ENCODE measurements at places on chromosomes 5 and 9.
A peak's percentile ranks its signal among the peaks of the same experiment; 100 is the strongest.

- DNase-seq: no peak
Observed at GRCh38 chr9:135908754-135909204, 1.4 kb upstream of the CAMSAP1 start.

GRCh38 chr5:176680226-176680563, 32.9 kb downstream of the TSPAN17 start:
- no peak for DNase-seq

DNA sequence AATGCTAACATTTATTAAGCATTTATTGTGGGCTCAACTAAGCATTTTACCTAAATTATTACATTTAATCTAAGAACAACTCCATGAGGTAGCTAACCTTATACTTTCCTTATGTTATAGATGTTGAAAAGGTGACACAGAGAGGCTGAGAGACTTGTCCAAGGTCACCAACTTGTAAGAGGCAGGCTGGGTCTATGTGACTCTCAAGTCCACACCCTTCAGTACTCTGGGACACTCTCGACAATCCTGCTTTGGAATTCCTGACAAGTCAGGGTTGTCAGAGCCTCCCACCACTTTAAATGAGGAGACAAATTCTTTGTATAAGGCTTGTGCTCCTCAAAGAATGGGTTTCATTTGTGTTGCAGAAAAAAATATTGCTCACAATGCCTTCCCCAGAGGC, 67.2 kb downstream of the NRG2 start:
- DNase-seq: no peak

- DNase-seq: no peak
Observed at GRCh38 chr9:30348904-30349303, 2035.5 kb upstream of the ACO1 start.

GRCh38 chr9:12955510-12956163, 180.8 kb downstream of the LURAP1L start:
- DNase-seq: no peak

- no peak for DNase-seq
Observed at GRCh38 chr9:115170358-115171073, 52.6 kb upstream of the TNC start.

GRCh38 chr5:62584391-62584790, 5.8 kb downstream of the LRRC70 start:
- no peak for DNase-seq

DNA sequence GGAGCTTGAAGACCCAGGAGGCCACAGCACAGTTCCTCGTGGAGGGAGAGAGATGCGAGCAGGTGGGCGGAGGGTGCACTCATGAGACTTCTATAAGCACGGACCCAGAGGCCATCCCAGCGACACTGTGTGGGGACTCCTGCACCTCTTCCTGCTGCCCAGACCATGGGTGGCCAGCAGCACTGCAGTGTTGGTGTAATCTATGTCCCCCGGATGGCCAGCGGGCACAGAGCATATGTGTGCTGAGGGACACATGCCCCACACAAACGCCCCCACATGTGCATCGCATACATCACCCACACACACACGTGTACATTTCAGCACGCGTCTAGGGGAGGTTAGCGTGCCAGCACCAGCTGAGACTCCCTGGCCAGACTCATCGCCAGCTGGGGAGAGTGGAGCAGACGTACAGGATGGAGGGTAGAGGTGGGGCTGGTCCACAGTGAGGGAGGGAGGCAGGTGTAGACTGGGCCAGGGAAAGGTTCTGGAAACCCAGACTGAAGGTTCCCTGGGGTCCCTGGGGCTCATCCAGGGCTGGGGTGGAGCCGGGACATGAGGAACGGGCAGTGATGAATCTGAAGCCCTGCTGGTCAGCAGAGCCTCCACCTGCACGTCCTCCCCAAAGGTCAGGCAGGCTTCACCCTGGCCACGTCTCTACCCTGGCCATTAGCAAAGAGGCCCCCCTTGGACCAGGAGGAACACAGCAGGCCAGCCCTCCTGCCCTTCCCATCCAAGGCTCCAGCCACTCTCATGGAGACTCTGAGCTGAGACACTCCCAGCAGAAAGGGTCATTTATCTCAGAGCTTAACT, 27.6 kb downstream of the ADAMTS2 start:
- DNase-seq: no peak

DNA sequence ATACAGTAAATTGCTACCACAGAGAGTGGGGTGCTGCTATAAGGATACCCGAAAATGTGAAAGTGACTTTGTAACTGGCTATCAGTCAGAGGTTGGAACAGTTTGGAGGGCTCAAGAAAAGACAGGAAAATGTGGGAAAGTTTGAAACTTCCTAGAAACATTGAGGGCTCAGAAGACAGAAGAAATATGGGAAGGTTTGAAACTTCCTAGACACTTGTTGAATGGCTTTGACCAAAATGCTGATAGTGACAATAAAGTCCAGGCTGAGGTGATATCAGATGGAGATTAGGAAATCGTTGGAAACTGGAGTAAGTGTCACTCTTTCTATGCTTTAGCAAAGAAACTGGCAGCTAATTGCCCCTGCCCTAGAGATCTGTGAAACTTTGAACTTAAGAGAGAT, 1158.6 kb upstream of the CDH6 start:
- no peak for DNase-seq

- no peak for DNase-seq
Observed at GRCh38 chr5:158496624-158497023, 603.1 kb downstream of the EBF1 start.

- no peak for DNase-seq
Observed at GRCh38 chr9:128675382-128675781, 13.6 kb upstream of the SET start.

GRCh38 chr9:121698627-121699570, 47.5 kb downstream of the DAB2IP start:
- DNase-seq: peak; percentile 60

- DNase-seq: no peak
Observed at GRCh38 chr5:99058466-99058865, 129.7 kb upstream of the CHD1 start.

- no peak for DNase-seq
Observed at GRCh38 chr5:160356550-160357347, 13.7 kb downstream of the C1QTNF2 start.

GRCh38 chr5:159395202-159395601, 64.9 kb upstream of the IL12B start:
- no peak for DNase-seq

DNA sequence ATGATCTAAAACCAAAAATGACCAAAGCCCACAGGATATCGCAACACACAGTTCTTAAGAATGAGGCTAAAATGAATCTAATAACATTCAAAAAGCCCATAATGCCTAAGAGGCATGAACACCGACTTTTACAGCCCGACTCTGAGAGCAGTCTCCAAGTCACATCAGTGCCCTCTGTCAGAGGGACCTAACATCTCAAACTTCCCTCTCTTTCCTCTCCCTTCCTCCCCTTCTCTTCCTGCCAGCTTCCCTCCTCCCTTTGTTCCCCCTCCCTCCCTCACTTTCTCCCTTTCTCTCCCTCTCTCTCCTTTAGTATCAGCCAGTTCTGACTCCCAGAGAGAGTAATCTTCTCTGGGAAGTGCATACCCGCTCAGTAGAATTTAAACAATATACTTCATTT, 154.4 kb downstream of the GLIS3 start:
- no peak for DNase-seq

DNA sequence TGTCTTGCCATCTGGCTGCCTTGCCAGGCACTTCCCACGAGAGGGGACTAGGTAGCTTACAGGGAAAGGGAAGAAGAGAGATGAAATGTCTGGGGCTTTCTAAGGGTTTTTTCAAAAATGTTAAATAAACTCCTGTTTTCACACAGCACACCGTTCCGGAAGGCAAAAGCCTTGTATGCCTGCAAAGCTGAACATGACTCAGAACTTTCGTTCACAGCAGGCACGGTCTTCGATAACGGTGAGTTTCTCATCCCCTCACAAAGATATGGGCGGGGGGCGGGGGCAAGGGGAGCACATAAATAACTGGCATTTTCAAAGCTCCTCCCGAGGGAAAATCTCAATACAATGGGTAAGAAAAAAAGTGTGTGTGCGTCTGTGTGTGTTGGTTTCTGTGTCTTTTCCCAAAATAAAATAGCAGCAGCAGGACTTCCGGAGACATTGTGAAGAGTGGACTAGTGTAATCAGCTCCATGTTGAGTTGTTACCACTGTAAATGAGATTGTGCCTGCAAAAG, 189.6 kb downstream of the NR3C1 start:
- DNase-seq: no peak

GRCh38 chr9:33187519-33188218, 20.5 kb upstream of the B4GALT1 start:
- no peak for DNase-seq

DNA sequence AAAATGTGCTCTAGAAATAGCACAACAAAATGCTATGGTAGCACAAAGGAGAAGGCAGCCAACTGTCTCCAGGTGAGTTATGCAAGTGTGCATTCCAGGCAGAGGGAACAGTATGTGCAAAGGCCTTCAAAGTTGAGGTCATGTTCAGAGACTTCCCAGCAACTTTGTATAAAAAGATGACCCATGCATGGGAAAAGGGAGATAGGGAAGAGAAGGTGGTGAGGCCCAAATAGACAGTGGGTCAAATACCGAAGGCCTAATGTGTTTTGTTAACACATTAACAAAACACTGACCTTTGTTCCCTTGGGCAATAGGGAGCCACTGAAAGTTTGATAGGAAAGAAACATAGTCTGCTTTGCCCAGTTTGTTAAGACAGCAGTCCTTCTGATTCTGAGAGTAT, 445.3 kb downstream of the EBF1 start:
- DNase-seq: no peak
